ENCODE measurements at places on chromosomes 7 and 10.
A peak's percentile ranks its signal among the peaks of the same experiment; 100 is the strongest.

DNA sequence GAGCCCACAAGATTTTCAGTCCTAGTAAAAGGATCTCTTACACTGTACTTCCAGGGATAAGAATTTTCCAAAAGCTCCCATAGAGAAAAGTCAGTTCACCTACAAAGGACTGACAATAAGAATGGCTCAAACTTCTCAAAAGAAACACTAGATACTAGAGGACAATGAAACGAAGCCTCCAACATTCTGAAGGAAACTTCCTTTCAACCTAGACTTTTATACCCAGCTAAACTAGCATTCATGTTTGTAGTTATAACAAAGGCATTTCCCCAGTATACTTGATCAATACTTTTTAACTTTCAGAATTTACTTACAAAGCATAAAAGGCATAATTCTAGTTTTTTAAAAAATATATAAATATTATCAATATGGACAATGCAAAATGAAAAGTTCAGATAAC lies 41.0 kb upstream of the DNAAF5 start:
- DNase-seq: no peak

- no peak for DNase-seq
Measured at GRCh38 chr7:106717254-106717954, 56.4 kb upstream of the CCDC71L start.

DNA sequence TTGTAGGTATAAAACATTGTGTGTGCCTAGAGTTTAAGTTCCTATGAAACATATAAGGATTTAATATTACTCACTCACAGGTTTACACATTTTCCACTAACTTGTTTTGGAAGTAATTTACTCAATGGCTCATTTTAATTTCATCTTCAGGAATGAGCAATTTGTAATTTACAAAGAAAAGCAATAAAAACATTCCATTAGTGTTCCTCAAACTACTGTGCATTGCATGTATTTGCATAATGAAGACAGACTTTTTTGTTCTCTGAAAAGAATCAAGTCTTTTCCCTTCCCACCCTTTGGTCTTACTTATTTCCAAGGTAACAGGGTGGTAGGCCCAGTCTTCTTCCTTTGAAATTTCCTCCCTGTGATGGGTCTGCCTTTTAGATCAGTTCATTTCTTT lies 61.2 kb downstream of the EPDR1 start:
- no peak for DNase-seq

- peak; percentile 59 for DNase-seq
Measured at GRCh38 chr7:16345979-16346958, 75.1 kb downstream of the CRPPA start.

GRCh38 chr7:141588912-141589311 lies 37.7 kb downstream of the AGK start:
- no peak for DNase-seq

GRCh38 chr7:44713680-44714335 lies 34.8 kb upstream of the ZMIZ2 start:
- no peak for DNase-seq

GRCh38 chr7:35436452-35436851 lies 182.6 kb upstream of the TBX20 start:
- no peak for DNase-seq

DNA sequence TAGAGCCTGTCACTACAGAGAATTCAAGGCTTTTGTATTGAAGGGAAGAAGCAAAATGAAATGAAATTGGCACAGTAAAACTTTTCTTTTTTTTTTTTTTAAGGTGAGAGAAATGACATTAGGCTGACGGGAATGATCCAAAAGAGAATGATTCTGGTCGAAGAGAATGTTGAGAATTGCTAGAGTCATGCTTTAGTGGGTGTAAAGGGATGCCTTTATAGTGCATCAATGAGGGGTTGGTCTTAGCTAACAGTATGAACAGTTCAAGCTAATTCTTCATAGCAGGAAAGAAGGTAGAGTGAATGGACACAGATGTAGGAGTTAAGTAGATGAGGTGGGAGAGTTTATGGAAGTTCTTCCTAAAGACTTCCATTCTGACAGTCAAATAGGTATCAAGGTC lies 32.3 kb upstream of the LSM8 start:
- DNase-seq: no peak

DNA sequence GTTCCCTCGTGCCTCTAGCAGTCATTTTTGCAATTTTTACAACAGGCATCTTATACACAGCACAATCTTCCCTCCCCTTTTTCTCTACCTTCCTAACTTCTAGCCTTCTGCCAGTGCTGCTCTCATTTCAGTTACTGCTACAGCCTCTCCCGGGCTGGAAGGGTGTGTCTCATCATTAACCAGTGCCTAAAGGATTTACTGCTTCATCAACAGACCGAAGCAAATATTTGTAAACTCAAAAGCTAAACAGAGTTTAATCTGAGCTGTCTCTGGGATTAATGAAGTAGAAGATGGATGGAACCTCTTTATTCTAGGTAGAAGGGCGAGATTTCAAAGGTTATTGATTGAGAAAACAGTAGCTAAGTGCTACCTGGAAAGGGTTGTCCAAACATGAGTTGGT lies 94.3 kb downstream of the PRPF18 start:
- DNase-seq: no peak

DNA sequence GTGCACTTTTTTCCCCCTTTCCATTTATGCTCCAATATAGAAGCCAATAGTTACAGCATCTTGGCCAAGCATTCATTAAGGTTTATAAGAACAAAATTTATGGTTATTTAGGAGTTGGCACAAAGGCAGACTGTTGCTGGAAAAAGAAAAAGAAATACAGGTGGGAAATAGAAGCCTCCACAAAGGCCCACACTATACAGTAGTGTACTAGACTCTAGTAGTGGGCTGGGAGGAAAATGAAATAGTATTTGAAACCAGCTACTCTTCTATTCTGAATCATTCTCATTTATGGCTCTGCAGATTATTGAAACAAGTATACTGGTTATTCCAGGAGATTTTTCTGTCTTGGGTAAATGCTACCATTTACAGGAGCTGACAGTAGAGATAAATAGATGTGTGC lies 80.9 kb upstream of the CDK6 start:
- DNase-seq: no peak

DNA sequence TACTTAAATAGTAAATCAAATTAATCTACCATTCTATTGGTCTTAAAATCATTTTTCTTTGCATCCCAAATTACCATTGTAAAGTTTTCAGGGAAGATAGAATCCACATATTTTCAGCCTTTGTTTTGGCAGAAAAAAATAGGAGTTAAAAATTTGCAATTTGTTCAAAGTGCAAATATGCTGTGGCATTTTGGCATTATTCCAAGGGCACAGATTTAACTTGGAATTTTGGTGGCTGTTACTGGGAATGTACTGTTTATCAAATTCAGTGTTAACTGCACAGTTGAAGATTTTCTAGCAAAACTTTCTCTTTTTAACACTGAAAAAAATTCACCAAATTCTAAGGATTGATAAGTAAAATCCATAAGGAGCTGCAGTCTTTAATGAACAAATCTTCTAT lies 151.0 kb upstream of the HDAC9 start:
- no peak for DNase-seq

- no peak for DNase-seq
Measured at GRCh38 chr10:3426190-3426845, 253.7 kb upstream of the PITRM1 start.

DNA sequence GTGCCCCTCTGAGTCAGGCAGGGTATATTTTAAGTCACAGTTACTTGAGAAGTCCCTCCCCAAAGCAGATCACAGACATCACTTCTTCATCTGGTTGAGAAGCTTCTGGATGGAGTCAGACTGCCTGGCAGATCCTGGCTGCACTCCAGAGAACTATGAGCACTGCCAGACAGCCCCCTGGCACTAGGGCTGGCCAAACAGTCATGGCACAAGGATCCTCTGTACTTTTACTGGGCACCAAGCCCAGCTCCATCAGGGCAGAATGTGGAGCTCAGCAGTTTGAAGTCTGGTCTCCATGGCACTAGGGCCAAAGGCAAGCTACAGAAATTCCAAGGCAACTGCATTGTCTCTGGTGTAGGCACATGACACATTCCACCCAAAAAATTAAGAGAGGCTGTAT lies 162.1 kb downstream of the NRG3 start:
- DNase-seq: no peak

GRCh38 chr7:12714379-12714737 lies 26.9 kb downstream of the ARL4A start:
- DNase-seq: no peak

- DNase-seq: peak; percentile 15
Measured at GRCh38 chr7:28983396-28984190, 25.5 kb upstream of the TRIL start.

DNA sequence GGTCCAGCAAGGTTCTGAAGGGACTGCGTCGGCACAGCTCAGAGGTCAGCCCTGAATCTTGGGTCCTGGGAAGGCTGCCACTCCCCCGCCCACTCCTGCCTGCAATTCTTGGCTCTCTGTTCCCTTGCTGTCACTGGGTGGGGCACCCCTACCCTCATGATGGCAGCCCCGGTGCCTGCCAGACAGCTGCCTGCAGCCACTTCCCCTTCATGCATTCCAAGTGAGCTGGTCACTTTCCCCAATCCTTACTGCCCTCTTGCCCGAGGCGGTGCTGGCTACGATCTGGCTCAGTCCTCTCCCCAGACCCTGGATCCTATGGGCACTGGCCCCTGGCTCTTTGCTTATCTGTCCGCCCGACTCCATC lies 14.2 kb downstream of the MYL10 start:
- DNase-seq: peak; percentile 97

DNA sequence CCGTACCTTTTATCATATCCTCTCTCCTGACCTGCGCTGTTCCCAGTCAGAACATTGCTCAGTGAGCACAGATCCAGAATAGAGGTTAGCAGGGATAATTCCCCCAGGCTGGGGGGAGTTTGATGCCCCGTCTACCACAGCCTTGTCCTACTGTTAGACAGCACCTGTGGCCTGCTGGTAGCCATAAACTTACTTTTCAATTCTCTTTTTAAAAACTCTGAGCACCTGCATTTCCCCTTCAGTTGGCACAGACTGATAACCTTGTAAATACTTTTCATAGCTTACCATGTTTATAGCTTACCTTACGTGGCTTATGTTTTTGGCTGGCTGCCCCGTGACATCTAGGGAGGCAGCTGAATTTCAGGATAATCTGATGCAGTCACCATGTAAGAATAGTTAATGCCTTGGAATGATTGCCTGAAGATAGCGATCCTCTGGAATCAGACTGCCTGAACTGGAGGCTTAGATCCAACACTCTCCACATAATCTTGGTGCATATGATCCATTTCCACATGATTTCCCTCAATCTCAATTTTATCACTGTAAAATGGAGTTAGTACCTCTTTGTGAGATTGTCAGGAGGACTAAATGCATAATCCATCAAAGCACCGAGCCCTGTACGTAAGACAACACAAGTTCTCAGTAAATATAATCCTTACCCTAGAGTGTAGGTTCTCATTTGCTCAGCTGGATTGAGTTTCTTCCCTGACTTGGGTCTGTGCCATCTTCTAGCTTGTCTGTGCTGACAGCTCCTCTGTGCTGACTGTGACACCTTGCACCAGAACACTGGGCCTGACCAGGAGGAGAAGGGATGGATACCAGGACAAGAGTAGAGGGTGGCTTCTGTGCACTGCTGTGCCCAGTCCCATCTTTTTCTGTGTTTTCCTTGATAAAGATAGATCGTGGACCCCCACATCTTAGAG lies 111.7 kb upstream of the GJD4 start:
- DNase-seq: no peak

DNA sequence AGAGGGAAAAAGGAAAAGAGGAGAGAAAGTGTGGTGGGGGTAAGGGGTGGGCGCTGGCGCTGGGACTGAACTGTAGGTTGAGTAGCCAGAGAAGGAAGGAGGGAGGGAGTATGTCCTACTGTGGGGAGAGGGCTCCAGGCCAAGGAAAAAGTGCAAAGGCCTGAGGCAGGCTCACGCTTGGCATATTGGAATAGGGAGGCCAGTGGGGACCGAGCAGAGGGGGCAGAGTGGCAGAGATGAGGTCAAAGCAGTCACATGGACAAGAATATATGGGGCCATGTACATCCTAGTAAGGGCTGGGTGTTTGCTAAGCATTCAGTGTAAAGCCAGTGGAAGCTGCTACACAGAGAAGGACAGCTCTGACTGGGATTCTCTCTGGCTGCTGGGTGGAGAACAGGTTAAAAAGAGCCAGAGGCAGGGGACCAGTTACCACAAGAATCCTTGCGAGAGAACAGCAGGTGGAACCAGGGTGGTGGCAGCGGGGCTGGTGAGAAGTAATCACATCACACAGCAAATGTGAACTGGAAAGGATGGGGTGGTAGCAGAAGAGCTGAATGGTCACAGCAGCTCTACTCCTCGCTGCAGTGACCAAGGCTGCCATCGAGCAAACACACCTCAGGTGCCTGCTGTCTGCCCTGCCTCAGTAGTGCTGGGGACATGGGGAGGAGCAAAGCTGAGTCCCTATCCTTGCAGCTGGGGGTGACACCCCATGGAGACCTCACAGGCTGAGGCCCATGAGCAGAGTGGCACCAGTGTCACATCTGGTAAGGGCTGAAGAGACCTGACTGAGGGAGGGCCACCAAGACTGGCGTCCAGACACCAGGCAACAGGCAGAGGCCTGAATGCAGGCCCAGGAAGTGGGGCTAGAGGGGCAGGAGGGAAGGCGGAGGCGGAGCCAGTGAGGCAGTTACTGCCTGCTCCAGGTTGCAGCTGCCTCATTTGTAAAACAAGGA lies 39.5 kb downstream of the FAM53B start:
- no peak for DNase-seq

GRCh38 chr10:89197473-89197872 lies 9.6 kb downstream of the CH25H start:
- no peak for DNase-seq

DNA sequence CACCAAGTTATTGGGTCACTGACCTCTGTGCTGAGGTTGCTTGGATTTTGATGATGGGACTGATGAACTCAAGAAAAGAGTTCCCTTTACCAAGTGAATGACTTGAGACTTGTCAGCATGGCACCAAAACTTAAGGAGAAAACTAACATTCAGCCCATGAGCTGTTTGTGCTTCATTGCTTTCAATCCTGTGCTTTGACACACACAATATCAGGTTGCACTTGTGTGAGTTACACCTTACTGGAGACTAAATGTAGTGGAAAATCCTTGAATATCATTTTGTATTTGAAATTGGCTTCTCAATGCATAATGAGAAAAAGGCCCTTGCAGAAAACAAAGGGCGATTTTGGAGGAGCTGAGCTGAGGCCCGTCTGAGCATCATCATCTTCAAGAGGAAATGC lies 2.7 kb downstream of the BAG3 start:
- DNase-seq: no peak

GRCh38 chr7:99124751-99125504 lies 19.0 kb downstream of the SMURF1 start:
- no peak for DNase-seq

- DNase-seq: no peak
Measured at GRCh38 chr7:92306153-92306552, 60.4 kb downstream of the ANKIB1 start.

DNA sequence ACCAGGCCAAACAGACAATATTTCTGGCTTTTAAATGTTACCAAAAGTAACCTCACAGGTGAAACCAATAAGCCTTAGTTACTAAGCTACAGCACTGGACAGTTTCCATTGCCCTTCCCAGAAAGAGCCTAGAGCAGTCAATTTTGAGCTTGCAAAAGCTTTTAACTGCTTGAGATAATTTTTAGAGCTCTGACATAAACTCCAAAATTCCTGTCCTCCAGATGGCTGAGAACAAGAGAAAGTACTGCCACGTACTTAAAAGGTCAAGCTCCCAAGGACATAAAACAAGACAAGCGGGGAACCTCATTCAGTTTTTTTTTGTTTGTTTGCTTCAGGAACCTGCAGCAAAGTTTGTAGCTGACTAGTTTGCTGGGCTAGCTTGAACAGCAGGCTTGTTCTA lies 54.1 kb downstream of the BBS9 start:
- DNase-seq: no peak

- DNase-seq: peak; percentile 73
Measured at GRCh38 chr7:29105752-29106668, 40.3 kb downstream of the CPVL start.

GRCh38 chr10:122259075-122259466 lies 12.0 kb upstream of the BTBD16 start:
- no peak for DNase-seq

GRCh38 chr10:42940487-42941294 lies 136.2 kb upstream of the RET start:
- DNase-seq: no peak

Data from islet precursor cell (in vitro differentiated cells).